ENCODE measurements at places on chromosomes 7 and 10. TPM values are rescaled to one million over a fixed set of nuclear protein-coding genes. Genes with fewer than 3 reads are reported as not detected.

GRCh38 chr10:101244321-101245050, 15.2 kb upstream of the LBX1 start:
- no peaks in the 10 kb centered on the region for H3K36me3 ChIP-seq
- no peaks in the 10 kb centered on the region for H3K4me1 ChIP-seq
- no peak overlapping the region for H3K27ac ChIP-seq
- peaks cover 70% of the 10 kb centered on the region for H3K27me3 ChIP-seq
- no peak overlapping the region for H3K4me3 ChIP-seq

- DNase-seq, result no peak
- peaks cover 39% of the 10 kb centered on the region for H3K4me1 ChIP-seq
- H3K36me3 ChIP-seq, result peaks cover 23% of the 10 kb centered on the region
Measured at GRCh38 chr10:87079106-87079836, 15.4 kb downstream of the GLUD1 start.

DNA sequence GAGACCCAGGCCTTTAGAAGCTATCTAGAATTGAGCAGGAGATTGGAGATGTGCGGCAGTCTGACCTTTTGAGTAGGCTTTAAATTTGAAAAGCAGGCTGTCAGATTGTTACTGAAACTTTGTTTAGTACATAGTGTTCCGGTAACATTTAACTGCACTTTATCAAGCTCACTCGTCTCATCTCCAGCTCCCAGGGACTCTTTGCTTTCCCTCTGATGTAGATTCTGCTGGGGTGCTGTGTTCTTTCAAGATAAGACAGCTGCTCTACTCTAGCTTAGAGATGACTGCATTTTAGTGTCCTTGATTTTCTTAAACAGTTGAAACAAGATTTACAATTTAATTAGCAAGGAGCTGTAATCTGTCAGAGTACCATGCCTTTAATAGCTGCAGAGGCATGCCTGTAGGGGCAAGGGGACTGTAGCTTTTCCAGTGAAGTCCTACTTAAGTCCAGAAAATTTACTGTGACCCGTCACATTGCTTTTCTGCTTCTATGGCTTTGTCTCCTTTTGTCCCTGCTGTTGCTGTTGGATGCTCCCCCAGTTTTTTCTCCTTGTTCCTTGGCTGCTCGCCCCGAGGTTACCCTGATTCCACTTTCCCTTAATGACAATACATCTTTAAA, 56.4 kb upstream of the MTPN start:
- peaks cover 2% of the 10 kb centered on the region for H3K27me3 ChIP-seq
- no peak for DNase-seq
- no peaks in the 10 kb centered on the region for H3K4me1 ChIP-seq
- no peak overlapping the region for H3K4me3 ChIP-seq
- no peak overlapping the region for H3K27ac ChIP-seq

- peak within 1 kb of the TSS; percentile 96 for H3K27ac ChIP-seq
- no peaks in the 10 kb centered on the region for H3K36me3 ChIP-seq
- H3K4me3 ChIP-seq, result peak within 1 kb of the TSS; percentile 93
- peak; percentile 65 for DNase-seq
Measured at GRCh38 chr7:55572378-55573233, at the start of gene VOPP1. TSS of gene VOPP1 (minus strand) at chr7:55572502. CDS start at chr7:55572324, 178 bp downstream.

CADPS2 gene
- polyA plus RNA-seq, result not detected

DNA sequence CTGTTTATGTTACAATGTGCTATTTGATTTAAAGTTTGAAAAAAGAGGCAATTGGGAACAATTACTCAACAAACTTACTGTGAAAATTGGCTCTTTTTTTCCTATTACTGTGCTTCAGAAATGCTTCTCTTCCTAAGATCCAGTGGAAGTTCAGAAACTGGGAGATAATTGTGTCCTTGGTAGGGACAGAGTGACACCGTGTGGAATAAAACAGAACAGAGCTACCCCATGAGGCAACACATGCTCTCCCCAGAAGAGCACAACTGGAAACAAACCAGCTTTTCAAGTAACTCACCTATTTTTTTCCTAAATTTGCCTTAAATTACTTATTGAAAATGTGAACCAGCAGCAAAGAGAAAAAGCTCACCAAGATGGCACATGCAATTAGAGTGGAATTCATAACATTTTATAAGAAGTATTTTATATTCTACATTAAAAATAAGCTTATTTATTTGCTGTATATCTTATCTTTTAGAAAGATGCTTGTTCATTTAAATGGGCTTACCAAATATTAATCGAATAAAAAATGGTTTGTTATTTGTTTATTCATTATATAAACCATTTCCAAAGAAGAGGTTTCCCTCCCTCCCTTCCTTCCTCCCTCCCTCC, 346.1 kb upstream of the ANKRD30A start:
- no peaks in the 10 kb centered on the region for H3K4me1 ChIP-seq
- no peaks in the 10 kb centered on the region for H3K36me3 ChIP-seq
- no peak overlapping the region for H3K27ac ChIP-seq
- H3K4me3 ChIP-seq, result no peak overlapping the region
- H3K27me3 ChIP-seq, result no peaks in the 10 kb centered on the region

DNA sequence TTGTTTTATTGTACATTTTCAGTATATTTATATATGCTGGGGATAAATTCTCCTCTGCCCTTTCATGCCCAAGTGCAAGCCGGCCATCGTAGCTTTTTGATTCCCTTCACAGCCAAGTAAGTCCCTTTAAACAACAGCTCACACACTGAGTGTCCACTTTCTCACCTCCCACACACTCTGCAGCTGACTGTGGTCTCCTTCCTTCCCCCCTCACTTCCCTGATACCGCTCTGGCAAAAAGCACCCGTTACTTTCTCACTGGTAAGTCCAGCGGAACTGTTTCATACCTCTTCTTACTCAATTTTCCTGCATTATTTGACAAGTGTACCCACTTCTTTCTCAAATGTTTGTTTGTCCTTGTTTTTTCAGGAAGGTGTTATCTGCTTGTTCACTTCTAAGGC, 35.2 kb downstream of the MGAM start:
- H3K4me3 ChIP-seq, result no peak overlapping the region
- DNase-seq, result no peak
- H3K27ac ChIP-seq, result no peak overlapping the region
- no peaks in the 10 kb centered on the region for H3K4me1 ChIP-seq
- no peaks in the 10 kb centered on the region for H3K36me3 ChIP-seq
- peaks cover 32% of the 10 kb centered on the region for H3K27me3 ChIP-seq

DNA sequence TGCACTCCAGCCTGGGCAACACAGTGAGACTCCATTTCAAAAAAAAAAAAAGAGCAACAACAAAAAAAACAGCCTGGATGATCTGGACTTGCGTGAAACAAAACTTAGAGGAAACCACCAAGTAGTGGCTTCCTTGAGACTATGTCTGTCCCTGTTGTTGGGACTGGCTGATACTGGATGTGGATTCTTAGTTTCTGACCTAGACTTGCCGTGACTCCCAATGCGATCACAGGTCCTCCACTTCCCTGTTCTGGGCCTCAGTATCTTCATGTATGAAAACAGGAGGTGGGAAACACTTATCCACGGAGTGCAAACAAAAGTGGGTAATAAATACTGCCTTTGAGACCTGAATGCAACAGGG, 125.7 kb downstream of the PRPF18 start:
- H3K4me1 ChIP-seq, result peaks cover 25% of the 10 kb centered on the region
- no peak for DNase-seq
- no peaks in the 10 kb centered on the region for H3K36me3 ChIP-seq
- H3K27me3 ChIP-seq, result peaks cover 15% of the 10 kb centered on the region

DNA sequence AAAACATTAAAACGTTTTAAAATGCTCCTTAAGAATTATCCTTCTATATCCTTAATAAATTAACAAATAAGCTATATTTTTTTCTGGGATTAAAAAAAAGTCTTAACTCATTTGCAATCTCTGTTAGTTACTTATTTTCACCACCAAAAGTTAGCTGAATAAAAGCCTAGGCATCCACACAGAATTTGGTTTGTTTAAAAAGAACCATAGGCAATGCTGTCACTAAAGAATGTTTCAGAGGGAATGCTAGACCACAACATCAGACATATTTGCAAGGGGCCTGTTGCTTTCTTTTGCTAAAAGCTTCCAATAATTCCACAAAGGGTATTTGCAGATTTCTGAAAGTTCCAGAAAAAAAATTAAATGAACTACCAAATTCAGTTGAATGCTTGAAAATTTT, 244.2 kb downstream of the POU6F2 start:
- no peaks in the 10 kb centered on the region for H3K27me3 ChIP-seq
- H3K4me3 ChIP-seq, result no peak overlapping the region
- no peak overlapping the region for H3K27ac ChIP-seq
- DNase-seq, result no peak
- no peaks in the 10 kb centered on the region for H3K4me1 ChIP-seq

DNA sequence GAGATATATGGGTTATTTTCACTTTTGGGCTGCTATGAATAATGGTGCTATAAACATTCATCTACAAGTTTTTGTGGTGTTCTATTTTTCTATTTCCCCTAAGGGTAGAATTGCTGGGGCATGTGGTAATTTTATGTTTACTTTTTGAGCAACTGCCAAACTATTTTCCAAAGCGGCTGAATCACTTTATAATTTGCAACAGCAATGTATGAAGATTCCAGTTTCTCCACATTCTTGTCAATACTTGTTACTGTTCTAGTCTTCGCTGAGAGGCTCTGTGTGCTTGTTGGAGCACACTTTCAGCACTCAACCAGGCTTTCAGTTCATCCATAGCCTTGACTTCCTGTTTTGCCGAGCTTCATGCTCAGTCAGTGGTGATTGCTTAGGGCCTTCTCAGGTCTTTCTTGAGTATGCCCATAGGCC, 39.0 kb downstream of the ADK start:
- H3K36me3 ChIP-seq, result no peaks in the 10 kb centered on the region
- peak overlapping the region; percentile 81 for H3K4me3 ChIP-seq
- H3K27ac ChIP-seq, result peak overlapping the region; percentile 94
- no peak for DNase-seq

DNA sequence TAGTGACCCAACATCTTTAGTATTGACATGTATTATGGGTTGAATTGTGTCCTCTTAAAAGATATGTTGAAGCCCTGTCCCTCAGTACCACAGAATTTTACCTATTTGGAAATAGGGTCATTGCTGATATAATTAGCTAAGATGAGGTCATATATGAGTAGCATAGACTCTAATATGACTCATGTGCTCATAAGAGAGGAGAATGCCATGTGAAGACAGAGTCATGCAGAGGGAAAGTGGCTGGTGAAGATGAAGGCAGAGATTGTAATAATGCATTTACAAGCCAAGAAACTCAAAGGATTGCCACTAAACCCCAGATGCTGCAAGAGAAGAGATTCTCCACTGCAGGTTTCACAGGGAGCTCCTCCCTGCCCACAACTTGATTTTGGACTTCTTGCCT, 496.4 kb downstream of the KIF20B start:
- no peaks in the 10 kb centered on the region for H3K27me3 ChIP-seq
- H3K4me3 ChIP-seq, result no peak overlapping the region
- no peak for DNase-seq
- H3K4me1 ChIP-seq, result no peaks in the 10 kb centered on the region
- H3K27ac ChIP-seq, result no peak overlapping the region
- no peaks in the 10 kb centered on the region for H3K36me3 ChIP-seq

DNA sequence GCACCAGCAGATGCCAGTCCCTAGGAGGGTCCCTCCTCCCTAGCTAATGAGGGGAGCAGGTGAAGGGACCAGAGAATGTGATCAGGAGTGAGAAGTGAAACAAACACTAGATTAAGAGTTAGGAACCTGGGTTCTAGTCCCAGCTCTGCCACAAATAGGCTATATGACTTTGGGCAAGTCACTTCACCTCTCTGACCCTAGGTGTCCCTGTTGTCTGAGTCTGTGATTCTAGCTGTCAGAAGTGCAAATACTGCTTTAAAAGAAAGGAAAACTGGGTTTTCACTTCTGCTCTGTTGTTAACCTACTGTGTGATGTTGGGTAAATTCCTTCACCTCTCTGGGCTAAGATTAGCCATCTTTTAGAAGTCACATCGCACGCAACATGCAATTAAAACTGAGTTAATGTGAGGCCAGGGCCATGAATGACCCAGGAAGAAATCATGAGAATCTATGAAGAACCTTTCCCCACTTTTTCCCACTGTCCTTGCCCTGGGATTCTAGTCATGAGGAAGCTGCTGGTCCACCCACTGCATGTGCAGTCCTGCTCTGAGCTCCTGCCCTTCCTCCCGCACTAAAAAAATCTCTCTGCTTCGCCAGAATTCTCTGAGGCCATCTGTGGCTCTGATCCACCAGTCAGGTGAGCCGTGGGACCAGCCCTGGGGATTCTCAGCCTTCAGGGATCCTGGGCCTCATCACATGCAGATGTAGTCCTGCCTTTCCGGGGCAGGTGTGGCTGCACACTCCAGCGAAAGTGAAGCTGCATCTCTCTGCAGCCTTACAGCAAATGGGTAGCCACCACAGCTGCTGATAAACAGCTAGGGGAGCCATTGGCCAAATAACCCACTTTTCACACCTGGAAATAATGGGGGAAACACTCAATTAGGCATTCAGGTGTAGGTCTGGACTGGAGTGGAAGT, 181.7 kb downstream of the PLXNA4 start:
- DNase-seq, result peak; percentile 43
- no peaks in the 10 kb centered on the region for H3K36me3 ChIP-seq
- H3K4me3 ChIP-seq, result no peak overlapping the region
- H3K27ac ChIP-seq, result no peak overlapping the region
- no peaks in the 10 kb centered on the region for H3K27me3 ChIP-seq

GRCh38 chr7:103648135-103648534, 202.1 kb upstream of the SLC26A5 start:
- H3K27me3 ChIP-seq, result peaks cover 4% of the 10 kb centered on the region
- peaks cover 21% of the 10 kb centered on the region for H3K36me3 ChIP-seq
- no peaks in the 10 kb centered on the region for H3K4me1 ChIP-seq
- DNase-seq, result no peak
- H3K27ac ChIP-seq, result no peak overlapping the region
